ENCODE measurements at places on chromosomes 2 and 18.

GRCh38 chr18:8504880-8505435 lies 104.3 kb upstream of the RAB12 start:
- no peak for DNase-seq

- DNase-seq = no peak
These were observed 71.6 kb downstream of the LNPK start for GRCh38 chr2:175930504-175930903.

- DNase-seq = no peak
These were observed 50.3 kb upstream of the APCDD1 start for GRCh38 chr18:10404168-10404567.

- DNase-seq = peak; percentile 31
These were observed 113.1 kb downstream of the GATA6 start for GRCh38 chr18:22282311-22283115.

DNA sequence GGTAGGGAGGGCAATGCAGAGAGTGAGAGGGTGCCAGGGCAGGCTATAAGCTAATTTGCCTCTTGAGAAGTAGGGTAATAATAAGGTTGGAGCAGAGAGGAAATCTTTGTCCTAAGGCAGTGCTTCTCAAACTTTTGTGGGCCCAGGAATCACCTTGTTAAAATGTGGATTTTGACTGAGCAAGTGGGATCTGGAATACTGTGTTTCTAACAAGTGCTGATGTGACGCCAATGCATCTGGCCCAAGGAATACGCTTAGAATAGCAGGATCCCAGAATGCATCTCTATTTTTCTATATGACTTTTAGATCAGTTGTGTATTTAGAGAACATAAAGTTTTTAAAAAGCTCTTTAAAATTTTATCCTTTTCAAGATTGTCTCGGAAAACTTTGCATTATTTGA lies 29.7 kb upstream of the GTF2A1L start:
- no peak for DNase-seq

DNA sequence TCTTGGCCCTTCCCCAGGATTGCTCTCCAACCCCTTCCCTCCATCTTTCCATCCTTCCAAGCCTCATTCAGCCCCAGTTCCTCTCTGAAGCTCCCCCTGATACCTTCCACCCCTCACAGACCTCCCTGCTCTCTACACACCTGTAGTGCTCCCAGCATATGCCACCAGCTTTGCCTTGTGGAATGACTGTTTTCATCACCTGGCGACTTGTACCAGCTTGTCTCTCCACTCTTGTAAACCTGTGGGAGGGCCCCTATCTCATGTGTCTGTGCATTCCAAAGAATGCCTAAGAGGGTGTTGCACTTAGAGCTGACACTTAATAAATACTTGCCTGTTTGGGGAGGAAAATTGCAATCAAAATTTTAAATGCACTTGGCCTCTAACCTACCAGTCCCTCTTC lies 198.7 kb downstream of the BCL11A start:
- DNase-seq = no peak

DNA sequence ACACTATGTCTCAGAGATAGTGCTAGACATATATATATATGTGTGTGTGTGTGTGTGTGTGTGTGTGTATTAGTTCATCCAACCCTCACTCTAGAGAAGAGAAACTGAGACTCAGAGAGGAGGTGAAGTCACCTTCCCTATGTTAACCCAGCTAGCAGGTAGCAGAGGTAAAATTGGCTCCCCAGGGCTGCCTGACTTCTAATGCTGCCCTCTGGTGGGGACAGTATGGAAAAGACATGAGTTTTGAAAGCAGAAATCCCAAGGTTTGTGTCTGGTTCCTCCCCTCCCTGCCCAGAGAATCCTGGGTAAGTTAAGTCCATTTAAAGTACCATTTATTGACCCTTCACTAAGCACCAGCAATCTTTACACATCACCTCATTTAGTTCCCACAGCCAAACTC lies 137.7 kb downstream of the THNSL2 start:
- no peak for DNase-seq

DNA sequence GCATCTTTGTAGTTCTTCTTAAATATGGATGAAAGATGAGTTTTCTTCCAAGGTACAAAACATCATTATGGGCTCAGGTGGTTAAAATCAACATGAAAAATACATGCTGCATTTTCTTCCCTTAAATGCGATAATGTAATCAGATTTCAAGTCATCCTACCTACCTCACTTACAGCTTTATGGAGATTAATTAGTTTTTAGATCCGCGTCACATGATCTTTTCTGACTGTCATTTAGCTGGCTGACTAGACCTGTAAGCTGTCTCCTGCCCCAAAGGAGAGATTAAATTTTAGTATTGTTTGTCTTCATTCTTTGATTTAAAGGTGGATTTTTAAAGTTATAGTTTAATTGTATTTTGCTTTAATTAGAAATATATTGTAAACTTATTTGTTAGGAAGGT lies 678.0 kb upstream of the ZEB2 start:
- DNase-seq = no peak

GRCh38 chr2:118939994-118940393 lies 2.0 kb upstream of the MARCO start:
- DNase-seq = no peak

- DNase-seq = no peak
These were observed 540.8 kb upstream of the SPHKAP start for GRCh38 chr2:228722311-228722710.

- DNase-seq = no peak
These were observed 134.9 kb upstream of the ZNF236 start for GRCh38 chr18:76687304-76687962.

DNA sequence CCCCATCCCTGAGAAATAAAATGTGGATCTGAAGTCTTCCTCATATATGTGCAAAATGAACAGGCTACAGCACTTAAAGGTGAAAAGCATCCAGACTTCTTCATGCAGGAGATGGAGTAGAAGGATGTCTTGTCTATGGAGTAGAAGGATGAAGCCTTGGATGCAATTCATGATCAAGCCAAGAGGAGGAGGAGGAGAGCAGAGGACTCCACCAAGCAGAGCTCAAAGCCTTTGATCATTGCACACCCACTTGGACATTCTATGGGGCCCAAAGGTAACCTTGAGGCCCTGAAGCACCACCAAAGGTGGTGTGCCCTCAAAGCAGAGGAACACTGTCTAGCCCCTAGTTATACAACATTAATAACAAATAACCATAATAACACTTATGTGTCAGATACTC lies 17.3 kb downstream of the ACMSD start:
- DNase-seq = no peak

DNA sequence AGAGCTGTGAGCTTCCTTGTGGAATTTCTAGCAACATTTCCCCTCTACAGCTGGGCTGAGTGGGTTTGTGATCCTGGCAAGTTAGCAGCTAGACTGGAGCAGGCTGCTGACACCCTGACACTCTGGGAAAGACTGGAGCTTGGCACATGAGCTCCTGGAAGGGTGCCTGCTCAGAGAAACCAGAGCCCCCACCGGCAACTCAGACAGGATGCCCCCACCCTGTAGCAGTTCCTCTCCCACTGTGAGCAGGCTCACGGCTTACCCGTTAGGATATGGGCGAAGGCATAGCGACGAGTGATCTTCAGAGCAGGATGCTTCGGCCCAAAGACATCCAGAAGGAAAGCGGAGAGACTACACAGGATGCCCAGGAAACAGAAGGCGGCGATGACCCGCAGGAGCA lies 11.2 kb downstream of the TMEM127 start:
- DNase-seq = no peak

DNA sequence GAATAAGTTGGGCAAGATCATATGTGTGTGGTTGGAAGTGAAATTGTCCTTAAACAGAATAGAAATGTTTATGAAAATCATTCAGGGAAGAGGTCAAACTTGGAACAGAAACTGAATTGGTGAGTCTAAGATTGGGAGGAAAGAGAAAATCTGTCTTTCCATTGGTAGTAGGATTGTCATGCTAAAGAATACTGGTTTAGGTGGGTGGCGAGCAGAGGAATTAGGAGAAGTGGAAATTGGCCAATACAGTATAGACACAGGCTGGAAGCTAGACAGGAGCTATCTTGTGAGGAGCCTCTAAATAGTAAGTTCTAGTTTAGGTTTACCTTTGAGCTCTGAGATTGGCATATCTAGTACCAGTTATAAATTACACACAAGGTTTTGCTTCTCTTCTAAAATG lies 80.9 kb upstream of the KYNU start:
- DNase-seq = no peak

GRCh38 chr2:233807215-233807865 lies 29.2 kb downstream of the MROH2A start:
- no peak for DNase-seq

- no peak for DNase-seq
These were observed 6.4 kb upstream of the DARS1 start for GRCh38 chr2:135991861-135992260.

DNA sequence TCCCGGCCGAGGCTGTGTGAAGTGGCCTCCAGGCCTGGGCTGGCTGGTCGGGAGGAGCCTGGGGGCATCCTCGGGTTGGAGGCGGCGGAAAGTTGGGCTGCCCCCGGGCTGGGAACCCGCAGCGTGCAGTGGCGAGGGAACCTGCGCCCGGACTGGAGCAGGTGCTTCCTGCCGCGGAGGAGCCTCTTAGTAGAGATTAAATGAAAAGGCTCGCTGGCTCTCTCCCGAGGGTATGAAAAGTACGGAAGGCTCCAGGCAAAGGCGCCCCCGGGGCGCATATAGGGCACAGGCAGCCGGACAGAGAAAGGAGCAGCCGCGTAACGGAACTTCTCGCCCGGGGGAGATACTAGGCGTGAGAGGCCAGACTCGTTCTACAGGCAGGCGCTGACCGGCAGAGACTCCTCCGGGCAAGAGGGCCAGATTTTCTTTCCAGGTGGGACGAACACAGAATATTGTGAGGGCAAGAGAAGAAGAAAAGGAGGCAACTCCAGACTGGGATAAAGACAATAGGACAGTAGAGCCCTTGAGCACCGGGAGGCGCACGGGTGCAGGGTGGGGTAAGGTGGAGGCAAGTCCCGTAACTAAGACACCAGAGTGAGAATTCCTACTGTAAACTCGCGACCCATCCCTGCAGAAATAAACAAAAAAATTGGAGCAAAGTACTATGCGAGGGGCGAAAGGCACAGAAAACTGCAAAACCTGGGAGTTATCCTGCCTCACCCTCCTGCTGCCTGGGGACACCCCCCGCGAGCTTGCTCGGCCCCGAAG lies 816 bp downstream of the CDH2 start:
- DNase-seq = no peak

DNA sequence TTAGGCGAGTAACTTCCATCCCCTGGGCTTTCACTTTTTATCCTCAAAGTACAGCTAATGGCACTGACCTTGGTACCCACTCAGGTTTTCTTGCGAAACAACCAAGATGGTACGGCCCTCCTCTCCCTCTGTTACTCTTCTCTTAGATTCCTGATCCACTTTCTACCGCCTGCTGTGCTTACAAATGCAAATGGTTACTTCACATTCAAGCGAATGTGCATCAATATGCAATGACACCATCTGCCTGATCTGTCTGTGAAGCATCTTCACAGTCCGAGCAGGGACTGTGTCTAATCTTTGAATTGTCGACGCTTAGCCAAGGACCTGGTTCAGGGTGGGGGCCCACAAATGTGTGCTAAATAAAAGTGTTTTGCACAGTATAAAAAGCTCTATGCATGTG lies 112.2 kb downstream of the TRIB2 start:
- DNase-seq = no peak

GRCh38 chr18:35662293-35663062 lies 80.9 kb downstream of the GALNT1 start:
- DNase-seq = no peak

- no peak for DNase-seq
These were observed 24.4 kb upstream of the CYP1B1 start for GRCh38 chr2:38100328-38100727.

DNA sequence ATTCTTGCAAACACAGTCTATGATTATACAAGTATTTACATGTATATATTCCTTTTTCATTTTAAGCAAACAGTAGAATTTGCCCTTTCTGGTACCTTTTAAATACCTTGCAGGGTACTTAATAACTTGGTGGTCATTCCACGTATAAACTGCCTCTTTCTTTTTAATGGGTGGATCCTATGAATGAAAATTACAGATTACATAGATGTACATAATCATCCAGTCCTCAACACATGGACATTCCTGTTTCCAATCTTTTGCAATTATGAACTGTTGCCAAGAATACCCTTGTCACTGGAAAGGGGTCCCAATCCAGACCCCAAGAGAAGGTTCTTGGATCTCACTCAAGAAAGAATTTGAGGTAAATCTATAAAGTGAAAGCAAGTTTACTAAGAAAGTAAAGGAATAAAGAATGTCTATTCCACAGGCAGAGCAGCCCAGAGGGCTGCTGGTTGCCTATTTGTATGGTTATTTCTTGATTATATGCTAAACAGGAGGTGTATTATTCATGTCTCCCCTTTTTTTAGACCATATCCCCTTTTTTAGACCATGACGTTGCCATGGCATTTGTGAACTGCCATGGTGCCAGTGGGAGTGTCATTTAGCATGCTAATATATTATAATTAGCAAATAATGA lies 7.7 kb upstream of the CCNT2 start:
- DNase-seq = no peak

- DNase-seq = no peak
These were observed 37.4 kb downstream of the RNF144A start for GRCh38 chr2:6954586-6954985.

DNA sequence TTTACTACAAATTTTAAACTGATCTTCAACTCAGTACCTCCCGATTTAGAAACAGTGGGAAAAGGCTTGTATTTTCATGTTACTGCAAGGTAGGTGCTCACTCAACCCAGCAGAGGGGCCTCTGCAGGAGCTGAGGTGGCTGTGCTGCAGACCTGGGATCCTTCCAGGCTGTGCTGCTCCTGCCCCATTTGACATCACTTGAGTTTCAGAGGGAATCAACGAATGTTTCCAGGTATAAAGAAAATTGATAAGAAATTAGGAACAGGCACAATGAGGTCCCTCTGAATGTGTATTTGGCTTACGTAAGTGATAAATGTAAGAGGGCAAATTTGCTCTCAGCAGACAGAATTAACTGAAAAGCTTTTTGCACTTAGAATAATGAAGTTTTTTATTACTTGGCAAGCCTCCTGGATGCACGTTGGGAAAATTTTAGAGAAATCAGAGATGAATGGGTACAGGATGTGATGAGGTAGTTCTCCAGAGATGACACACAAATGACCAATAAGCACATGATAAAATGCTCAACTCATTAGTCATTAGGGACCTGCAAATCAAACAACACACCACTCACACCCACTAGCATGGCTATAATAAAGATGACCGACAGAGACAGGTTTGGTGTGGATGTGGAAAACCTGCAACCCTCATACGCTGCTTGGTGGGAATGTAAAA lies 114.0 kb downstream of the NOL10 start:
- no peak for DNase-seq

DNA sequence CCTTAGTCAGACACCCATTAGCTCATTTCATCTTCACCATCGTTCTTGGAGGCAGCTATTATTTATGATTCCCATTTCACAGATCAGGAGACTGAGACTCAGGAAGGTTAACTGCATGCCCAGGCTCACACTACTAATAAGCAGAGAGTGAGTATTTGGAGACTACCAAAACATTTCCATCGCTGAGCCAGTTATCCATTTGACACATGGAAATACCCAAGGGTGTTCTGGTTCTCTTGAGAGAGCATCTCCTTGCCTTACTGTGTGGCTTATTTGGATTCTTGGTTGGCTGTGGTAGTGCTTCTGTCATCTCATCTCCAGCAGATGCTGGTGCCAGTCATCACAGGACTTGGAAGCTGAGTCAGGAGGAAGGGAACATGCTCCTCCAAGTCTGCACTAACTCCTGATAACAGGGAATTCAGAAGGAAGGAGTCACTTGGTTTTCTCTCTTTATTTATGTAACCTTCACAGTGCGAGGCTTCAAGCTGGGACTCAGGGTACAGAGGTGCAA lies 55.2 kb downstream of the RASGRP3 start:
- no peak for DNase-seq

- no peak for DNase-seq
These were observed 27.4 kb upstream of the MBOAT2 start for GRCh38 chr2:9030841-9031240.

- DNase-seq = no peak
These were observed 39.6 kb downstream of the HDHD2 start for GRCh38 chr18:47110492-47111274.

Measured in activated gamma-delta T cell treated with Interleukin-2 at 50 U/mL for 16 hours (primary cell).